ENCODE measurements at places on chromosomes 1 and 21.
A peak's percentile ranks its signal among the peaks of the same experiment; 100 is the strongest.

- no peak for DNase-seq
These were observed 144.1 kb downstream of the CDC42BPA start for GRCh38 chr1:227174164-227174563.

DNA sequence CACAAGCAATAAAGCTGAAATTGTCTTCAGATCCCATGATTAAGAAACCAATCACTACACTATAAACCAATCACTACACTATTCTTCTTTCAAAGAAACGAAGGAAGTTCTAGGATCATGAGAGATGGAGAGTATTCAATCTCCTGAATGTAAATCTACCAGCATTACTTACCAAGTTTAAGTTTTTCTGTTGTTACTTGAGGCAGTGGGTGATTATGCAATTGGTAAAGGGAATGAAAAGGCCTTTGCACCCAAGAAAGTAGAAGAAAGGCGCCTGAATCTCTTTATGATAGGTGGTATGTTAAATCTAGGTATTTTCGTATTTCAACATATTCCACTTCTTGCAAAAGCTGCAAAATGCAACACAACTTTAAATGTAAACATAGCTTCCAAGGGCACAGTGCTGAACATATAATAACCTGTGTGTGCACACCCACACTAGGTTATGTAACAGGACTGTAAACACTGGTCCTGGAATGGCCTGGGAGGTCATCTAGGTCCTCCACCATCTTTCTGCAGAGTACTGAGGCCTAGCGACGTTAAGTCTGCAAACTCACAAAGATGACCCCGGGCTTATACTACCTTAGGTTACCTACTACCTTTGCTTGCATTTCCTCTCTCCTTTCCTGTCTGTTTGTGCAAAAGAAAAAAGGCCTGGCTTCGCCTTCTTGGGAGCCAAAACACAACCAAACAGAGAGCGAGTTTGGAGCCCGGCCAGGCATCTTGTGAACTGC, 1.1 kb upstream of the UAP1 start:
- peak; percentile 8 for DNase-seq

GRCh38 chr1:1883092-1883873, 7.6 kb downstream of the GNB1 start:
- DNase-seq = no peak

GRCh38 chr1:55259911-55260609, 44.9 kb upstream of the USP24 start:
- no peak for DNase-seq

DNA sequence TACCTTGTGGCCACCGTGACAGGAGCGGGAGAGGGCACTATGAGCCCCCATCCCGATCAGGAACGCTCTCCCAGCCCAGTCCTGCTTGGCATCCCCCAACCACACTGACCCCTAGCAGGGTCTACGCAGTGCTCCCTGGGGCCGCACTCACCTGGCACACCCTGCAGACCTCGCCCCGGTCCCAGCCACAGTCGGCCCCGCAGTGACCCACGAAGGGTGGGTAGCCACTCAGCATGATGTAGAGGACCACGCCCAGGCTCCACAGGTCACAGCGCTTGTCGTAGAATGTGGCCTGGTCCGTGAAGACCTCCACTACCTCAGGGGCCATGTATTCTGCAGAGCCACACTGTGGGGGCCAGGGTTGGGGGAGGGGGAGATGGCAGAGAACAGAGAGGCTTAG, 11.1 kb upstream of the KNCN start:
- no peak for DNase-seq

DNA sequence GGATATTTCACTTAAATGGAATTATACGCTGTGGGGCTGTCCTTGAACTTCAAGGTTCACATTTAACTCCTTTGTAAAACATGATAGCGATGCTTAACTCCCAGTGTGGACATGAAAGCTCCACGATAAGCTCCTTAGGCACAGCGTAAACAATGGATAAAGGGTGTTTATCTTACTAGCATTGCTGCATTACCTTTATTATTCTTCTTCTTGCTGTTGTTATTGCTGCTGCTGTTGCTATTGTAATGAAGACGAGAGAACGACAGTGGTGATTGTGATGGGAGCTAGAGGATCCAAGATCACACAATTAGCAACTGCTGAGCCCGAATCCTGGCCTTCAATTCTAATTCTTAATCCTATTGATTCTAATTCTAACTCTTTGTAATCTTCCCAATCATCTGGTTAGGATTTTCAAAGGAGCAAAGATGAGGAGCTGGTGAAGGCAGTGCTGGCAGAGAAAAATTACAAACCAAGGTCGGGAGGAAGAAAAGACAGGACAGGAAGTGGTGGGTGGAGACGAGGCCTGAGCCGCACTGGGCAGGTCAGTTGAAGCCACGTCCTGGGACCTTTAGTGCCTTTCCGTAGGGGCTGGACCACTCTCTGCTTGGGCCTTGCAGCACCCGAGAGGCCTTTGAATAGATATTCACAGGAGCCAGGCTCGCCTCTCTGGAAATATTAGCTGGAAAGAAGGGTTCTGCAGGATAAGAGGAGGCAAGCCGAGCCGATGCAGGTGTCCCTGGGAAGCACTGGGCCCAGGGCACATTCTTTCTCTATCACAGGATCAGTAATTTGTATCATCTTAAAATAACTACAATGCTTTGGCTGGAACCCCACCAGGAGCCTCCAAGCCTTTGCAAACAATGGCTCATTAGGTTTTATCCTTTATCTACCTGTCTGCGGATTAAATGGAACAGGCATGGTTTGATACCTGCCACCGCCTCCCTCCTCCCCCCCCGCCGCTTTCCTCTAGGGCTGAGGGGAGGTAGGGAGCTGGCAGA, 571.6 kb downstream of the AJAP1 start:
- DNase-seq = no peak

DNA sequence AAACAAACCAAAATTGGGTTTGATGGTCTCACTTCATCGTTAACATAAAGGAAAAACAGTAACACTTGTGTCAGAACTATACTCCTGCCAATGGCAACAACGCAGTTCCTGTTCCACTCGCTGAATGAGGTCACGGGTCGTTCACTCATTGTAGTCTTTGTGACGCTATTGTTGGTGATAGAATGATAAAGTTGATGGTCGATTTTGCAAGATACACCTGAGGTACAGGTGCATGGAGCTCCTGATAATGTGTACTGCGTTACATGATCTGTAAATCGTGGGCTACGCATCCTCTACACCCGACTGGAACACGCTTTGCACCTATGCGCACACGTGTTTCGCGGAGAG, 391 bp upstream of the CENPS start:
- DNase-seq = no peak

- DNase-seq = no peak
These were observed 6.7 kb upstream of the SH2D5 start for GRCh38 chr1:20739225-20739624.

All from NB4 (cell line).